Omental fat pad (tissue), 4 donors: ENCODE measurements at places on chromosomes 3 and 15. TPM values are rescaled to one million over a fixed set of nuclear protein-coding genes. Genes with fewer than 3 reads are reported as not detected.

CLDN18 gene
- total RNA-seq: not detected

REC114 gene
- total RNA-seq: not detected

OCA2 gene
- total RNA-seq: not detected

NLGN1 gene
- 8.0 TPM for total RNA-seq

RLBP1 gene
- not detected for total RNA-seq

TEX55 gene
- total RNA-seq: not detected

IGSF11 gene
- total RNA-seq: 1.0 TPM

LMAN1L gene
- not detected for total RNA-seq

GOLGA8H gene
- total RNA-seq: not detected

STAB1 gene
- 325 TPM for total RNA-seq

IGF2BP2 gene
- total RNA-seq: 7.3 TPM

STRA6 gene
- not detected for total RNA-seq

C15orf61 gene
- 6.6 TPM for total RNA-seq

HYKK gene
- total RNA-seq: 3.8 TPM

CDCP1 gene
- 0.16 TPM for total RNA-seq

PRR20G gene
- not detected for total RNA-seq

BLM gene
- 5.6 TPM for total RNA-seq

GCSAM gene
- total RNA-seq: 0.88 TPM

PPP1R14D gene
- not detected for total RNA-seq

LRRC31 gene
- not detected for total RNA-seq

TPRG1 gene
- 15.9 TPM for total RNA-seq

ZNF660 gene
- total RNA-seq: 3.5 TPM

KBTBD8 gene
- total RNA-seq: 2.0 TPM

NUP210 gene
- total RNA-seq: 9.1 TPM

CCDC14 gene
- 35.6 TPM for total RNA-seq

AGBL1 gene
- not detected for total RNA-seq

CEMIP gene
- total RNA-seq: 9.5 TPM

SLC9C1 gene
- total RNA-seq: 1.4 TPM

COPB2 gene
- total RNA-seq: 92.2 TPM

SUSD5 gene
- 10.9 TPM for total RNA-seq

LRCH3 gene
- 37.9 TPM for total RNA-seq

ZFYVE19 gene
- total RNA-seq: 29.5 TPM

PARP6 gene
- total RNA-seq: 52.4 TPM

TNFSF10 gene
- 156 TPM for total RNA-seq

DNAH12 gene
- total RNA-seq: 0.31 TPM

LRRC3B gene
- total RNA-seq: 0.16 TPM

FBXW12 gene
- total RNA-seq: not detected

UBAP1L gene
- total RNA-seq: 4.5 TPM

TRNT1 gene
- 16.9 TPM for total RNA-seq
